ENCODE measurements at places on chromosomes 7 and 10.
A peak's percentile ranks its signal among the peaks of the same experiment; 100 is the strongest.

- no peak for DNase-seq
These were observed 151.0 kb downstream of the PLPP4 start for GRCh38 chr10:120607710-120608703.

DNA sequence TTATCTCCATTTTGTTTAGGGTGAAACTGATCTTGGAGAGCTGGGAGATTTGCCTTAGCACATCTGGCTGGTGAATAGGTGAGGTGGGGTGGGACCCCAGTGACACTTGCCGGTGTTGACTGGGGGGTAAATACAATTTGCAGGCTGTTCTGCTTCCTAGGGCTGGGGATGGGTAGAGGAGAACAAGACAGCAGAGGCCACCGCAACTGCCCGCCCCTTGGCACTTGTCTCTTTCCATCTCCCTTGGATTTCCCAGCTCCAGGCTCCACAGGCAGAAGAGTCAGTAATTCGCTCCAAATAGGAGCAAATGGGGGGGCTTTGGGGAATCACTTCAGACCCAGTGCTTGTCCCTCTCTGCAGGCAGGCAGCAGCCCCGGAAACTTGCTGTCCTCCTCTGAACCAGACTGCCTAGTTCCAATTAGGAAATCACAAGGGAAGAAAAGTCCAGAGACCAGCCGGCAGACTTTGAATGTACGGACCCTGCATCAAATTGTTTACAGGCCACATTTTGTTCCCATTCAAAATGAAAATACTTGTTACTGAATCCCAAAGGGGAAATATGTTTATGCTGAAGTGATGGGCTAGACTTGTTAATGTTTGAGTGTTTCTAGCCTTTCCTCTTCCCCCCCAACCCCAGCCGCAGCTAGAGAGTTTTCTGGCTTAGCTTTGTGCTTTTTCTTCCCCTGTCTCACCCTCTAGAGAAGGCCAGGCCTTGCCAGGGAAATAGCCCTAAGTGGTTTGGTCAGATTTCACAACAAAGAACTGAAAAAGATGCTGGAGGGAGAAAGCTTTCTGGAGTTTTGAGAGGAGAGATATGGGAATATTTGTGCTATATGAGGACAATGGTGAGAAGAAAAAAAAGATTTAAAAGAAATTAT, 10.0 kb upstream of the INPP5F start:
- no peak for DNase-seq

GRCh38 chr7:154928136-154929005, 74.6 kb downstream of the PAXIP1 start:
- peak; percentile 53 for DNase-seq

DNA sequence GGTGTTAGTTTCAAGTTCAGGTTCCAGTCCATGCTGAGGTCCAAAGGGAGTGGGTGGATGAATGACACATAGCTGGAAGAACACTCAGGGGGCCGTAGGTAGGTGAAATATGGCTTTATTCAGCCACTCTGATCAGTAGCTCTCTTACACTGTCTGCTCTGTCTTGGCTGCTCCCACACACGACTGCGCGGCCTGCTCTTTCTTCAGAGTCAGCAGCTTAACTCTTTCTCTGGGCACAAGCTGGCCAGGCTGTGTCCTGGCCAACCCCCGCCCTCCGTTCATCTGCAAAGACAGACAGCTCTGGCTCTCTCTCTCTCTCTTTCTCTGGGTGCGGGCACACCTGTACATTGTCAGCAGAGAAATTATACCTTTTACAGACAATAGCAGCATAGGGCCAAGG, 317.4 kb upstream of the SORCS1 start:
- DNase-seq, result no peak

GRCh38 chr10:102509387-102509786, 5.6 kb downstream of the SUFU start:
- no peak for DNase-seq
